Mesenteric fat pad (tissue), 1 donor: ENCODE measurements at places on chromosomes 12 and 14. TPM values are rescaled to one million over a fixed set of nuclear protein-coding genes. Genes with fewer than 3 reads are reported as not detected.

- DNase-seq = no peak
These were observed 199.7 kb downstream of the ANO2 start for GRCh38 chr12:5745251-5745888.

The FGD6 gene
- total RNA-seq = 5.4 TPM

GRCh38 chr12:4266990-4267389, 6.6 kb upstream of the CCND2 start:
- no peak for DNase-seq

The PLEKHH1 gene
- total RNA-seq = 6.8 TPM

DNA sequence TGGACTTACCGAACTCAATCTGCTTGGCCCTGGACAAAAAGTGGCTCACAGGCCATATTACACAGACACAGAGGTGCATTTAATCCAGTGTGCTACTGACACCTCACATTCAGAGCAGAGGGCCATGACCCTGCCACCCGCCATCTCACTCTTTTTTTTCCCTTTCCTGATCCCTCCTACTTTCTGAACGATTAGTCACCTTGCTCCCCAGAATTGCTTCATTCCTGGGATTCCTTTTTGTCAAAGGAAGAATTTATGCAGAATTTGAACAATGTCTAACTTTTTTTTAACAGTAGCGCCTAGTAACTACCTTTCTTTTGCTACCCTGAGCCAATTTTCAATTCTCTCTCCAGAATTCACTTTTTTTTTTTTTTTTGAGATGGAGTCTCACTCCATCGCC, 4.6 kb downstream of the PKP2 start:
- no peak for DNase-seq

The RDH5 gene
- total RNA-seq = 123 TPM

The RDH12 gene
- total RNA-seq = not detected

GRCh38 chr14:106163316-106163715, 636.9 kb downstream of the TMEM121 start:
- DNase-seq = no peak

- DNase-seq = no peak
These were observed 14.1 kb downstream of the OTUB2 start for GRCh38 chr14:94040247-94040646.

The AMN gene
- 1.8 TPM for total RNA-seq

DNA sequence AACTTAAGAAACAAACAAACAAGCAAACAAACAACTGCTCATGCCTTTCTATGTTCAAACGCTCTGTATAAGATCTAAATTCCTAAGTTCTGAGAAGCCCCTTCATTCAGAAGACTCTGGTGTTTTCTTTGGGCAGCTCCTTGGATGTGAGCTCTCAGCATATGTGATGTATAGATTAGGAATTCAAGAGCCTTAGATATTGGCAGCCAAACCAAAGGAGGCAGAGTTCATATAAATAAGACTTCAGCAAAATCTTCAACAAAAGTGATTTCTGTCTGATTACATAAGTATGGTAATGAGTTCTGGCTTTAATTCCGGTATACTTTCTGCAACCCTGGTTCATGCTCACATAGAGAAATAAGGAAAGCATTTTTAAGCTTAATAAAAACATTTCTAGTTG, 145.6 kb downstream of the DYRK2 start:
- no peak for DNase-seq

The KCNA1 gene
- total RNA-seq = 0.19 TPM

GRCh38 chr12:93738199-93739058, 61.3 kb downstream of the CRADD start:
- DNase-seq = no peak

DNA sequence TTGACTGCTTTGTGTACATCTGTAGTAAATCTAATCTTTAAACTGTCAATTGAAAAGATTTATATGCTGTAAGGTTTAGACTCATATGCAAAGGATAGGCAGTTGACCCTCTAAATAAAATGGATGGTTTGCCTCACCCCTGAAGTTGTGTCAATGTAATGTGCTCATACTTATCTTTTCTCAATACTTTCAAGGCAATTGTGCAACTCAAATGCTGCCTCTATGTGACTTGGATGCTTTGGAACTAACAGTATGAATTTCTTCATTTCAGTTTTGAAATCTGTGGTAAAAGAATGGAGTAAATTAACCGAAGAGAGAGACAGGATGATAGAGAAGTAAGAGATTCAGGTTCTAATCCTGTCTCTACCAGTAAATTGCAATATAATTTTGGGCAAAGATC, 9.7 kb downstream of the PDE6H start:
- no peak for DNase-seq

DNA sequence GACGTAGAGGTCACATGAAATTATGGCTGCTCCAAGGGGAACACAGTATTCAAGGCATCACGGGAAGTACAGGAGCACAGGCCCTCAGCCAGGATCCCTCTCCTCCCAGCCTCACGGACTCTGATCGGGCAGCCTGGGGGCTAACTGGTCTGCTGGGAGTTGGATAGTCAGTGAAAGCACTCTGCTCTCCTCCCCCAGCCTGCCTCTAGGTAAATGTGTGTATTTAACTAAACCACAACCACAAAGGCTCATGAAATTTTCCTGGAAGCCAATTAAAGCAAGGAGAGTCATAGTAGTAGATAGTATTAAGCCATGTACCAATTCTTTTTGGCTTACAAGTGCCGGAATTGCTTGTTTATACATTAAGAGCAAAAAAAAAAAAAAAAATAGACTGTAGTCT, 254.3 kb downstream of the MSRB3 start:
- DNase-seq = no peak

GRCh38 chr12:68538726-68539614, 71.7 kb upstream of the RAP1B start:
- DNase-seq = no peak

The MYRFL gene
- total RNA-seq = 0.19 TPM

The NANOG gene
- 0.35 TPM for total RNA-seq

DNA sequence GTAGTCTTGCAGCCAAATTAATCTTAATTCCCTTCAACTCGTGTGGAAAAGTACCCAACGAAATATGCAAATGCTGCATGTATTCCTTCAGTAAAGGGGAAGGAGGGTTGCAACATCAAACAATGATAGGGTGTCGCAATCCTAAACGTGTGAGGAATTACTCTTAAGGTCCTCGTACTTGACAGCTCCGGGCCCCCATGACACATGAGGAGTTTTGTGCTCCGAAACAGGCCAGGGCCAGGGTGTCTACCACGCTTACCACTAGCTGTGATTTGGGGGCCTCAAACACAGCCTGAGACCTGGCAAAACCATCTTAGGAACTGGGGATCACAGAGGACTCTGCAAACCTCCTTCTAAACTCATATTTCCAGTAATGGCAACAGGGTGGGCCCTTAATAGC, 20.4 kb downstream of the FOS start:
- DNase-seq = peak; percentile 85

DNA sequence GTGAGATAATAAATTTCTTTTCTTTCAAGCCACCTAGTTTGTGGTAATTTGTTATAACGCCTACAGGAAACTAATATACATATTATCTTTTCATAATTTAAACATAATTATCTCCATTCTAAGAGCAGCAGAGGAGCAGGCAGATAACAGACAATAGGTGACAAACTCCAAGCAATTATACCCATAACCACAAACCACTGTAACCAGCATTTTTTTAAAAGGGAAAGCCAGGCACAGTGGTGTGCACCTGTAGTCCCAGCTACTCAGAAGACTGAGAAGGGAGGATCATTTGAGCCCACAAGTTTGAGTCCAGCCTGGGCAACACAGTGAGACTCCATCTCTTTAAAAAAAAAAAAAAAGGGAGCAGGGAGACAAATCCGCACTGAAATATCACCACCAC, 54.9 kb downstream of the ATF7 start:
- DNase-seq = no peak

DNA sequence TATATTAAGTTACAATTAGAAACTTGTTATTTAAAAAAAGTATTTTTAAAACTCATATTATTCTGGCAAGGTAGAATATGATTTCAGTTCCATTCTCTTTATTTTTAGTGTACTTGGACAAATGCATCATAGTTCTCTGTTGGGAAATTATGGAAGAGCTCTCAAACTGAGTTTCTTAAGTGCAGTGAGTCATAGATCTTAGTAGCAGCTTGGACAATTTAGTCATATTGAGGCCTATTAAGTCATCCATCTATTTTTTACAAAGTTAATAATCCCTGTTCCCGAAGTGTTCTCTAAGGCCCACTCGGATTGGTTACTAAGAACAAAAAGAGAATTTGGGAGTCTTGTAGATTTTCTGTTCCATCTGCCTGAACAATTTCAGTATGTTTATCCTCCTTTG, 113.9 kb downstream of the ANO4 start:
- DNase-seq = no peak

- no peak for DNase-seq
These were observed 174.1 kb upstream of the PRICKLE1 start for GRCh38 chr12:42763682-42764081.

DNA sequence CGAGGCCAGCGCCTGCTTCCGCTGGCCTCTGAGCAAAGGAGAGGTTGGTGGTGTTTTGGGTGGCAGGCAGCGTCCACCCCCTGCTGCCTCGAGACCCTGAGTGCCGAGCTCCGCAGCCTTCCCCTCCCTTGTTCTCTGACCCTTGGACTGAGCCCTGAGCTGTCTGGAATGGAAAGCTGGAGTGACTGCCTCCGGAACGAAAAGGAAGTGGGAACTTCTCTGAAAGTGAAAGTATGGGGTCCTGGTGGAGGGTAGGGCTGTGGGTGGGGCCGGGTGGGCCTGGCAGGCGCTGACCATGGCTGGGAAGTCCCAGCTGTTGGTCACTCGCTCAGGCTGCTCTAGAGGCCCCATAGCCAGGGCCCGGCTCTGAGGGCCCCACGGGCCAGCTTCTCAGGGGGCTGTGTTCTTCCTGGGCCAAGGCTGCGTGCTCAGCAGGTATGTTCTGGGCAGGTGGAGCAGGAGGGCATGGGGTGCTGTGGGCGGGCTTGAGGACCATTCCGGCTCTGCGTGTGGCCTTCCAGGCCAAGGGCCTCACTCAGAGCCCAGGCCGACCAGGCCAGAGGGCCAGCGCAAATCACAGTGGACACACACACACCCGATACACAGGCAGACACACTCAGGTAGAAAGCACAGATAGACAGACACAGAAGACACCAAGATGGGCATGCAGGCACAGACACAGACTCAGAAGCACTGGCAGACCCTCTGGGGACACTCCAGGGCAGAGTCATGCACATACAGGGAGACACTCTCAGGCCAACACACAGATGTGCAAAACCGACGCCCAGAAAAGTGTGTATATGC, at the start of gene EXOC3L4:
EXOC3L4 (plus strand) TSS at position 320 of the 804 bp plus-strand sequence. CDS start 5,495 bp downstream, outside the sequence.
- no peak for DNase-seq

The RNASE3 gene
- 0.80 TPM for total RNA-seq

DNA sequence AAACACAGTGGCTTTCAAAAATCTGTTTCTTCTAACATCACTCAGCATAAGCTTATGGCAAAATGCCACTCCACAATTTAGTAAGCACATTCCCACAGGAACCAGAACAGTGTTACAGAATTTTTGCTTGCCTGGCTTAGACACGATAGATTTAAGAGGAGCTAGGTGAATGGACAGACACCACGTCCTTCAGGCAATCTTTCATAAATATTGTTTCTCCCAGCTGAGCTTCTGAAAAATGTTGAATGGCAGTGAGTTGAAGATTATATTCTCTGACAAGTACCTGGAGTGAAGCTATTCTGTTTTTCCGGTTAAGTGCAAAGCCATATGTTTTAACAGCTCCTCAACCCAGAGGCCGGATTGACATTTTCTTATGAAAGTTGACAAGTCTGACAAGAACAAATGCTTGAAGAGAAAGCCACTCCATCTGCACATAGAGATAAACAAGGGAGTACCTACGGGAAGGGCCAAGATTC, 102.0 kb downstream of the FSCB start:
- DNase-seq = no peak

DNA sequence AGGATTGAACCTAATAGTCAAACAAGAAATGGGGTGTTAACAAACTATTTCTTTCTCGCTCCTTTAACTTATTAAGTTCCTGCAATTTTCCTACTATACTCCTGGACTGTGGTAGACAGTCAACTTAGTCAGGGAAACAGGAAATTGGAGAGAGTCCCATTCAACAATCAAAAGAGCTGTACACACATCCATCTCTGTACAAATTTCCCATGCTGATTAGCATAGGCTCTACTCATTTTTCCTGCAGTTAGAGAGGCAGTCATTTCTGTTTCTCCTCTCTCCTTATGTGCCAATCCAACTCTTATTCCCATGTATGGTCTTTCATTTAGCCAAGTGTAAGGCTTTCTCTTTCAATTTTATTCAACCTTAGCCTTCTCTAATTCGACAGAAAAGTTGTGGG, 1168.5 kb upstream of the FLRT2 start:
- DNase-seq = no peak

The AGAP2 gene
- 2.1 TPM for total RNA-seq

The HCAR1 gene
- total RNA-seq = 6.1 TPM
